Activated naive CD4-positive, alpha-beta T cell treated with anti-CD3 and anti-CD28 coated beads, Interleukin-2, amount 50 U/mL, for 72 hours (primary cell): ENCODE measurements at places on chromosomes 3 and 15.

- no peak for DNase-seq
Measured at GRCh38 chr3:62084558-62084957, 288.8 kb downstream of the FEZF2 start.

GRCh38 chr15:90213818-90214204 is 12.7 kb downstream of the SEMA4B start:
- no peak for DNase-seq

DNA sequence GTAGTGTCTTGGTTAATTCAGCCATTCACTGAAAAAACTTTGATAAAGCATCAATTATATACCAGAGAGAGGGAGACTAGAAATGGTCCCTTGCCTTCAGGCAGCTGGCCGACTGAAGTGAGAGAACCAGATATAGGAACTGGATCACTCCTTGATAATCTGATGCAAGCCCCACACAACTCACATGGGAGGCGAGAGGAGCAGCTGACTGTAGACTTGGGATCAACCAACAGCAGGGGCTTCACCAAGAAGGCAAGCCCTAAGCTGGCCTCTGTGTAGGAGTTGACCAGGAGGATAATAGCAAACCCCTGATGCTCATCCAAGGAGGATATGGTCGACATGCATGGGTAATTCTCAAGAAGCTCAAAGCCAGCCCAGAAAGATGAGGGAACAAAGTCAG is 133.1 kb downstream of the SRGAP3 start:
- DNase-seq = no peak

GRCh38 chr3:196189566-196190347 is 21.4 kb downstream of the ZDHHC19 start:
- DNase-seq = no peak

DNA sequence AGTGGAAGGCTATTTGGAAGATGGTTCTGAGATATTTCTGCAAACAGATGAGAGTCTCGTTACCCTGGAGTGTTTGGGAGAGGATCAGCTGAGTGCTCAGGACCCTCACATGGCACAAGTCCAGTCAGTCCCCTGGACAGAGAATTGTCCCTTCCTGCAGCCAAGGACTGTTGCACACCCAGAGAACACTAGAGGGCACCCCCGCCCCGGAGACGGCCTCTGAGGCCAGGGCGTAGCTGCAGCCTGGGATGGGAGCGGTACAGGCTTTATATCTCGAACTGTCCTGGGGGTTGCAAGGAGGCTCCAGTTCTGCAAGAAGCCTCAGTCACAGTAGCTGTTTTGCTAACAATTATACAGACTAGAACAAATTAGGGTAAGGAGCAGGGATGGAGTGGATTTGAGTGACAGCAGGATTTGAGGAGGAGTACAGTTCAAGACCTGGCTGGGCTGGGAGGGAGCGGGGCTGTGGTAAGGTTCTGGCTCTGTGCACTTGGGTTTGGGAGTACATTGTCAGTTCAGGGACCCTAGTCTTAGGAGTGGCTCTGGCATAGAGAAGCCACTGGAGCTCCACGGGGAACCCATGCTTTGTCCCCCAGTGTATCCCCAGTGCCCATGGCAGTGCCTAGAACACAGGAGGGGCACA is 67.6 kb upstream of the HACD2 start:
- no peak for DNase-seq

GRCh38 chr3:76570436-76571057 is 469.4 kb upstream of the ROBO2 start:
- DNase-seq = no peak

- DNase-seq = no peak
Measured at GRCh38 chr15:25401501-25401900, 37.3 kb downstream of the UBE3A start.

GRCh38 chr15:39227001-39227400 is 353.9 kb upstream of the THBS1 start:
- DNase-seq = no peak

- no peak for DNase-seq
Measured at GRCh38 chr3:106428565-106428994, 559.8 kb upstream of the CBLB start.

- no peak for DNase-seq
Measured at GRCh38 chr3:9806688-9807589, 3.1 kb upstream of the TTLL3 start.

- no peak for DNase-seq
Measured at GRCh38 chr3:158700559-158700958, 28.1 kb upstream of the LXN start.

DNA sequence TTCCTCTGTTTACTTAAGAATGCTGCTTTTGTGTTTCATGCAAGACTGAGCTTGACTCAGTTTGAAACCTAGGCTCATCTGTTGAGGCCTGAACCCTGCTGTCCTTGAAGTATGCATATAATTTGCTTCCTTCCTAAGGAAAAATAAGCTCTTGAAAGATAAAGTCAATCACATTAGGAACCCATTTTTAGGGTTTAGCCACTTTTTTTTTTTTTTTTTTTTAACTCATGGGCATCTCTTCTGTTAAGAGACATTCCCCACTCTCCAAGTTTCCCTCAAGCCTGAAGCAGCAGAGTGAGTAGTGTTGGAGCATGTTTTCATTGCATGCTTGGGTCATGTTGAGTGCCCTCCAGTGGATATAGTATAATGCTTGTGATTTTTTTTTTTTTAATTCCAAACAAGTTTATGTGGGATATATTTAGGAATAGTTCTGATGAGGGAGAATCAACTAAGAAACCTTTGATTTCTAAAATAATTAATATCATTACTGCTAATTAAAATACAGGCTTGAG is 3.6 kb downstream of the CTNNB1 start:
- DNase-seq = no peak

- no peak for DNase-seq
Measured at GRCh38 chr3:182220013-182220412, 508.3 kb downstream of the SOX2 start.

DNA sequence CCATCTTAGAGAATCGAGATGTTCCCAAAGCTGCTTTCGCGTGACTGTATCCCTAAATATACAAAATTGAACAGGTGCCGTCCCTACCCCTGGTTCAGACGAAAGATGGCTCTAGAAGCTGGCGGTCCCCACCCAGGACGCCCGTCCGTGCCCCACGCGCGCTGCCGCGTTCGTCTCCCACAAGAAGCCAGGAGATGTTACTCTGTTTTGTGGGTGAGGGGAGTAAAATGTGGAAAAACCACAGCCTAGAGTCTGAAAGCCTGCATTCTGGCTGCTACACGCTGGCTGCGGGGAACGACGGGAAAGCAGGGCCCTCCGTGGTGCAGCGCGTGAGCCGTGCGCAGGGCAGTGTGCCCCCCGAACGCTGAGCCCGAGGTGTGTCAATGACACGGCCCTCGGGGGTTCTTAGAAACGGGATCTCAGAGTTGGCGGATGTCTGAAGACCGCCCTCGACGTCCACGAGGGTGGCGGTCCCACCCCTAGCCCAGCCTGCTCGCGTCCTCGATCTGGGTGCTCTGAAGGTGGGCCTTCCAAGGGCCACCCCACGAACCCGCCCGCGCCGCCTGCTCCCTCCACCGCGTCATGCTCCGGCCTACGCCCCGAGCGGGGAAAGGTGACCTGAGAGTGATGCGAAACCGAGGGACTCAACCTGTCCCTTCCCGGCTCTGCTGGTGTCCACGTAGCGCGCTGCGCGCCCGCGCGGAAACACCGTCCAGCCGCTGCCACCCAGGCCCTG is 95.6 kb downstream of the OCA2 start:
- DNase-seq = no peak
